Stimulated activated naive CD4-positive, alpha-beta T cell treated with Interleukin-2 at 50 U/mL for 16 hours (primary cell): ENCODE measurements at places on chromosomes 7 and 10.

DNA sequence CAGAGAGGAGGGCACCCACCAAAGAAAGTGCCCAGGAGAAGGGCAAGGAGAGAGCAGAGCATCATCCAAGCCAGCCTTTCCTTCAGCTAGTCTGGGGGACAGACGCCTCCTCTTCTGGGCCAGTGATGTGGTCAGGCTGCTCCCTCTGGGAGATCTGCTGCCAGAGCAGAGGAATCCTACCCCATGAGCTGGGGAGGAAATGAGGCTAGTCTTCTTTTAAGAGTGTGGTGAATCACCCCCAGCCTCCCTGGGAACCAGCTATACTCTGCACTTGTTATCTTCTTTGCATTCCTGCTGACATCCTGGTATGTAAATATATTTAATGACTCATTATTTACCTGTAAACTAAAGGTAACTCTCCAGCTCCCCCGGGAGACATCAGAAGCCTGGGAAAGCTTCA is 41.6 kb upstream of the EPHB6 start:
- DNase-seq = no peak

DNA sequence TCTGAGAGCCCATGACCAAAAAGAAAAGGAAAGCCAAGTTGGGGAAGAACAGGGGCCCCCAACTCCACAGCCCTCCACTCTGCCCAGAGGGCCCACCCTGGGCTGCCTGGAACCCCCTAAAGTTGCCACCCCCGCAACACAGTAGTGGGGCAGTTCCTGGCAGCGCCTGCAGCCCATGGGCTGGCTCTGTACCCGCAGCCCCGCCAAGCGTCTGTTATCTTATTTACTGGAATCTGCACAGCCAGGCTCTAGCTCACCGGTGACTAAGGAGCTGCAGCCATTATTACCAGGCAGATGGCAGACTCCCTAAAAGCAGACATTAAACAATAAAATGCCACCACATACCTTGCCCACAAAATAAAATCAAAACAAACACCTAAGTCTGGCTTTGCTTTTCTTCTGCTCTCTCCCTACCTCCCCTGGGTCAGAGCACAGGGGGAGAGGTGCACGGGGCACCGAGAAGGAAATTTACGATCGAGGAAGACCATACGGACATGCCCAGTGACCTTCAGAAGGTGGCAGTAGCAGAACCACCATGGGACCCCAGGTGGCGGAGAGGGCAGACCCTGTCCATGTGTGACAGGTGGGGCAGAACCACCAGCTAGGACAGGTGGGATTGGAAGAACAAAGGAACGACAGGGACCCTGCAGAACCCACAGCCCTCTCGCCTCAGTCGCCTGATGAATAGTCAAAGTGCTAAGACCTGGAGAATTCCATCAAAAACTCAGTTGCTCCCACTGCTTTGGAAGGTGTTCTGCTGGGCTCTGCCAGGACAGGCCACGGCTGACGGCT is 66.3 kb downstream of the PRKAG2 start:
- DNase-seq = no peak

DNA sequence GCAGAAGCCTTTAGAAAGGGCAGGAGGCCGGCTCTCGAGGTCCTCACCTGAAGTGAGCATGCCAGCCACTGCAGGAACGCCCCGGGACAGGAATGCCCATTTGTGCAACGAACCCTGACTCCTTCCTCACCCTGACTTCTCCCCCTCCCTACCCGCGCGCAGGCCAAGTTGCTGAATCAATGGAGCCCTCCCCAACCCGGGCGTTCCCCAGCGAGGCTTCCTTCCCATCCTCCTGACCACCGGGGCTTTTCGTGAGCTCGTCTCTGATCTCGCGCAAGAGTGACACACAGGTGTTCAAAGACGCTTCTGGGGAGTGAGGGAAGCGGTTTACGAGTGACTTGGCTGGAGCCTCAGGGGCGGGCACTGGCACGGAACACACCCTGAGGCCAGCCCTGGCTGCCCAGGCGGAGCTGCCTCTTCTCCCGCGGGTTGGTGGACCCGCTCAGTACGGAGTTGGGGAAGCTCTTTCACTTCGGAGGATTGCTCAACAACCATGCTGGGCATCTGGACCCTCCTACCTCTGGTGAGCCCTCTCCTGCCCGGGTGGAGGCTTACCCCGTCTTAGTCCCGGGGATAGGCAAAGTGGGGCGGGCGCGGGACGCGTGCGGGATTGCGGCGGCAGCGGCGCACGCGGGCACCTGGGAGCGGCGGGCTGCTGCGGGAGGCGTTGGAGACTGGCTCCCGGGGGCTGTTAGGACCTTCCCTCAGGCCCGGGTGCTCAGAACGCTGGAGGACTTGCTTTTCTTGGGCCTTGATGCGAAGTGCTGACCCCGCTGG is at the start of gene FAS:
TSS of gene FAS (plus strand) at position 415 of the 777 bp plus-strand sequence. CDS start at position 494, 79 bp downstream.
- peak; percentile 83 for DNase-seq

DNA sequence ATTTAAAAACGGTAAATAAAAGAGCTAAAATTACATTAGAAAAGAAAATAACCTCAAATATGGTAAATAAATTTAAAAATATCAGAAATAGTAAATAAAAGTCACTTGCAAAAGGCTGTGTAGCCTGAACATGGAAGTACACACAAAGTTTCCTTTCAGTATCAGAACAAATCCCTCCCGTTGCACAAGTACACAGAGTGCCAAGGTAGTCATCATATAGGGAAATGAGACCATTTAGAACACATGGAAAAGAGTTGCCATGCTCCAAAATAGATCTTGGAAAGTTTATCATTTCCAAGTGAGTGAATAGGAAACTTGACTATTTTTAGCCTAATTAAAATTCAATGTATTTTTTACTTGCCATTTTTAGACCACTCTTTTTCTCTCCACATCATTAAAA is 11.6 kb downstream of the CALCR start:
- no peak for DNase-seq

DNA sequence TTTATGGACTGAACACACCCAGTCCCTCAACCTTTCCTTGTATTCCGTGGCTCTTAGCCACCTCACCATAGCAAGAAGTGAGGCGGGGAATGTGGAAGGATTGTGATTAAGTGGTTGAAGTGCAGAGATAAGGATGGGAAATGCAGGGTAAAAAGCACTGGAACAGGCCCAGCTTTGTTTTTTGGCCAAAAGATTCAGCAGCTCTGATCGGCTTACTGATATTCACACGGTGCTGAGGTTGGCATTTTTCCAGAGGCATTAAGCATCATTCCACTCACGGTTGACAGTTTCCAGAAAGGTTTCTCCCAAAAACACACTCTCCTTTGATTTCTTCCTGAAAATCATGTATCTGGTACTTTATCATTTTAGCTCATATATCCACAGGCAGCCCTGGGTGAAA is 544.2 kb downstream of the CNTNAP2 start:
- no peak for DNase-seq
